ENCODE measurements at places on chromosomes 2 and 18.
A peak's percentile ranks its signal among the peaks of the same experiment; 100 is the strongest.

- DNase-seq = no peak
Measured at GRCh38 chr18:13574761-13575160, 151.6 kb downstream of the FAM210A start.

GRCh38 chr2:103898561-103898960 lies 955.4 kb upstream of the POU3F3 start:
- DNase-seq = peak; percentile 37

DNA sequence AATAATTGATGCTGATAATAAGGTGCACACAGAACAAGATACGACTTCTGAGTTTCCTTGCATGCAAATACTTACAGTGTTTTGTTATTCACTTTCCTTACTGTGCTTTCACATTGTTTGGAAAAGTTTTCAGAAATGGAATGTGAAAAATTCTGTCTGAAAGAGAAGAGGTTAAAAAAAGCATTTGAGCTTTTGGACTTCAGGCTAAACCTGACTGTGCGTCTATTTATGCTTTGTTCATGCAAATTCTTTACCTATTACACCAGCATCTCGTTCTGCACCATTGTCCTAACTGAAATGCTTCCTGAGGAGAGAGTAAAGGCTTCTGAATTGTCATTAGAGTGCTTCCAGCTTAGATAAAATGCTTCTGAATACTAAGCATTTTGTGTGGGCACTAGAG lies 61.4 kb downstream of the LHCGR start:
- DNase-seq = no peak

GRCh38 chr2:211652327-211652726 lies 886.3 kb downstream of the ERBB4 start:
- no peak for DNase-seq

GRCh38 chr2:58720770-58721697 lies 479.9 kb upstream of the FANCL start:
- DNase-seq = no peak

DNA sequence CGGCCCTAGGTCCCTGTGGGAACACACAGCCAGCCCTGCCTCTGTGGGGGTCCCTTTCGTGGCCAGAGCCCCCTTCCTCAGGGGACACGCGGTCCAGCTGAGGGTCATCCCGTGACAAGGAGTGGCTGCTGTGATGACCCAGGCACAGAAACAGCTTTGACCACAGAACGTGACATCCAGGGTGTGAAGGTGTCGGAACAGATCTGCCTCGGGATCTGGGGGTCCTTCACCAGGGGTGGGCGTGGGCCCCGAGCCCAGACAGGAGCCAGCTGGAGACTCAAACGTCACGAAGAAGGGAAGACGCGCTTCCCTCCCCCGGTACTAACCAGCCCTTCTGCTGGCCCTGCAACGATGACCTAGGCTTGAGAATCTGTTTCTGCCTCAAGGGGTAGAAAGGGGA lies 75.9 kb downstream of the NFATC1 start:
- DNase-seq = no peak

GRCh38 chr2:120568975-120569268 lies 166.7 kb upstream of the GLI2 start:
- DNase-seq = no peak

DNA sequence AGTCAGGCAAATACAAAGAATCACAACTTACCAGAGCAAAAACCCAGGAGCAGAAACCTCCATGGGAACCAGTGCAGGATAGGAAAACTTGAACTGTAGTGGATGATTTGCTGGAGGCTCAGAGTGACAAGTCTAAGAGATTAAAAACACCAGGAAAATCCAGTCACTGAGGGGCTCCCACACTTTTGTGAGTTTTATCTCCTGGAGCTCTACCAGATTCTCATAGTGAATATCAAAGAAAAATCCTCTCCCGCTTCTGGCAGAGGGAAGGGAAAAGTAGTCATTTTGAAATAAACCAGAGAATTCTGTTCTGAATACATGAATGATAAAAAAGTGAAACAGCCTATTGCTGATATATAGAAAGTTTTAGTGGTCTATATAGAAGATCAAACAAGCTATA lies 23.1 kb downstream of the NABP1 start:
- DNase-seq = no peak

- DNase-seq = no peak
Measured at GRCh38 chr2:208571764-208572131, 165.2 kb downstream of the PTH2R start.

DNA sequence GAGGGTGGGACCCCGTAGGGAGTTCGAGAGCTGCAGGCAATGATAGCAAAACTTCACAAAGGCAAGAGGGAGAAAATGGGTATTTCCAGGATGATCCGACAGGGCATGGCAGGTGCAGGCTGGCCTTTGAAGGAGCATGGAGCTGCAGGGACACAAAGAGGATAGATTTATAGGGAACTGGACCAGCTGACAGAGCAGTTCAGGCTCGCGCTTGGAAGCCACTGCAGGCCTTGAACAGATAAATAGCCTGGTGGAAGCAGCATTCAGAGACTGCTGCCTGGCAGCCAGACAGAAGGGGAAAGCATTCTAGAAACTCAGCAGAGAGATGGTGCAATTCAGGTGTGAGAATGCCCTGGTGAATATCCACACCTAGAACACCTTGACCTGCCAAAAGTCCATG lies 29.3 kb upstream of the CREG2 start:
- no peak for DNase-seq

GRCh38 chr2:95316466-95317122 lies 19.4 kb downstream of the KCNIP3 start:
- peak; percentile 59 for DNase-seq

GRCh38 chr2:191115804-191116203 lies 35.0 kb downstream of the STAT4 start:
- DNase-seq = no peak

All from urothelium cell line (cell line).